Endodermal cell (in vitro differentiated cells): ENCODE measurements at places on chromosomes 4 and X. TPM values are rescaled to one million over a fixed set of nuclear protein-coding genes. Genes with fewer than 3 reads are reported as not detected.

The LRP2BP gene
- 1.7 TPM in 1 of 3 replicates, not detected in the others for total RNA-seq

The SMIM31 gene
- total RNA-seq: not detected in 2 replicates

GRCh38 chrX:9071031-9071650 is 37.2 kb upstream of the FAM9B start:
- DNase-seq: no peak
- no peak overlapping the region for H3K27ac ChIP-seq
- H3K27me3 ChIP-seq: no peaks in the 10 kb centered on the region
- no peak overlapping the region for H3K4me3 ChIP-seq

DNA sequence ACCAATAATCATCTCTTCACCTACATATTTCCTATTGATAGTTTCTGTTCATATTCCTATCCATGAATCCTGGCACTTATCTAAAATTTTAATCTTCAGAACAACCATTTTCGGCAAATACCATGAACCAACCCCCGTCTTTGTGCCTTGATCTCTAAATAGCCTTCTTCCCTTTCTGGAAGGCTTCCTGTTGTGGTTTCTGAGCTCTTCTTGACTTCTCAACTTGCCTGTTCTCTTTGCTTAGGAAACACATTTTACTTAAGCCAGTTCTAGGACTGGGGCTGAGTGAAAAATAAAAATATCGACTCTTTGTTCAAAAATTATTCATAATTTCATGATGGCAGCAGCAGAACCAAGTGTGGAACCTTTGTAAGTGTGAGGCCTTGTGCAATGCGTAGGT is 882.4 kb downstream of the C4orf33 start:
- no peak for DNase-seq
- no peaks in the 10 kb centered on the region for H3K36me3 ChIP-seq
- H3K27me3 ChIP-seq: no peaks in the 10 kb centered on the region
- no peak overlapping the region for H3K27ac ChIP-seq

DNA sequence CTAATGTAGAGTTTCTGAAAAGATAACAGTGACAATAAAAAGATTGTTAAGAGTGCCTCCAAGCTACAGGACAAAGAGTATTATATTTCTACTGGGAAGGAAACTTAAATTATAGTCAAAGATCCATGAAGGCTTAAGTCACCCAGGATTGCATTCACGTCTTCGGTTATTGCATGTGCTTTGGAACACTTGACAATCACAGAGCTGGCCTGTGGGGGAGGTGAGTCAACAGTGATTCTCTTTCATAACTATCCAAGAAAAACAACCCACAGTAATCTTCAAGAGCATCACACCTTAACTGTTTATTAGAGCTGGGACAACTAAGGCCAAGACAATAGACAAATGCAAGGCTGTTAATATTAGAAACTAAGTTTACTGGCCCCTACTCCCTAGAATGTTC is 40.3 kb downstream of the PDGFC start:
- no peak overlapping the region for H3K27ac ChIP-seq
- H3K4me1 ChIP-seq: no peaks in the 10 kb centered on the region
- no peaks in the 10 kb centered on the region for H3K27me3 ChIP-seq
- DNase-seq: no peak
- H3K4me3 ChIP-seq: no peak overlapping the region

The FAM236B gene
- not detected in 3 replicates for total RNA-seq

The GPC3 gene
- total RNA-seq: 14.3 to 39.5 TPM (median 34.7 TPM) in 3 replicates

DNA sequence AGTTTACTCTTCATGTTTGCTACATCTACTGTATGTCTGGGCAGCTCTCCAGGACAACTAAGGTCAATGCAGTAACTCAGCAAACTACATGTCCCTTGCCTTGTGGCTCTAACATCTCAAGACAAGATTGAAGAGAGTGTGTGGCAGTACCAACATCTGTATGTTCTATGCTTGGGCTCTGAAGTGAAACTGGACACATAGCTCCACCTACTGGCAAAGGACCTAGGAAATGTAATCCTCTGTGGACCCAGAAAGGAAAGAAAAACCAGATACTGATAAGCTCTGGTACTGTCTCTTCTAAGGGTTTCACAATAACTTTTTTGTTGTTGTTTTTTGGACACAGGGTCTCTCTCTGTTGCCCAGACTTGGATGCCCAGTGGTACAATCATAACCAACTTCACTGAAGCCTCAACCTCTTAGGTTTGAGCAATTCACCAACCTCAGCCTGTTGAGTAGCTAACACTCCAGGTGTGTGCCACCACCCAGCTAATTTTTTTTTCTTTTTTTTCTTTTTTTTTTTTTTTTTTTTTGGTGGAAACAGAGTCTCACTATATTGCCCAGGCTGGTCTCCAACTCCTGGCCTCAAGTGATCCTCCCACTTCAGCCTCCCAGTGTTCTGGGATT is 64.1 kb downstream of the QDPR start:
- no peak overlapping the region for H3K27ac ChIP-seq
- H3K36me3 ChIP-seq: no peaks in the 10 kb centered on the region
- no peak overlapping the region for H3K4me3 ChIP-seq
- H3K27me3 ChIP-seq: no peaks in the 10 kb centered on the region

- H3K27me3 ChIP-seq: no peaks in the 10 kb centered on the region
- H3K36me3 ChIP-seq: no peaks in the 10 kb centered on the region
- H3K4me3 ChIP-seq: no peak overlapping the region
- H3K4me1 ChIP-seq: no peaks in the 10 kb centered on the region
- no peak for DNase-seq
These were observed 678.3 kb upstream of the NR3C2 start for GRCh38 chr4:149120331-149121022.

DNA sequence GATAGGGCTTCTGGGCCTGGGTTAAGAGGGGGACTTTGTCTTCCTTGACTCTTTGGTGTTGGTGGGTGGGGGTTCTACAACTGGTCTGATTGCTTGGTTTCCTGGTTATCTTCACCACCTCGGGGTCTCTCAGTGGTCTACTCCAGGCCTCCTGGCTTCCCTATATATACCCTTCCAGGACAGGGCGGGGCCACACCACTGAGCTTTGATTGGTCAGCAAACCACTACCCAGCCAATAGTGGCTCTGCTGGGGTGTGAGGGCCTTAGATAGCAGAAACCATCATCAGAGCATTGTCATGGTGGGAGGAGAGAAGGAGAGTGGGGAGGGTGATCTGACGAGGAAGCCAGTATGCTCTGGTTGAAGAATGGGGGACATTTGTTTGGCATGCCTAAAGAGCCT is 14.4 kb upstream of the MAGEA1 start:
- no peak overlapping the region for H3K4me3 ChIP-seq
- no peak for DNase-seq
- H3K4me1 ChIP-seq: no peaks in the 10 kb centered on the region
- no peak overlapping the region for H3K27ac ChIP-seq

DNA sequence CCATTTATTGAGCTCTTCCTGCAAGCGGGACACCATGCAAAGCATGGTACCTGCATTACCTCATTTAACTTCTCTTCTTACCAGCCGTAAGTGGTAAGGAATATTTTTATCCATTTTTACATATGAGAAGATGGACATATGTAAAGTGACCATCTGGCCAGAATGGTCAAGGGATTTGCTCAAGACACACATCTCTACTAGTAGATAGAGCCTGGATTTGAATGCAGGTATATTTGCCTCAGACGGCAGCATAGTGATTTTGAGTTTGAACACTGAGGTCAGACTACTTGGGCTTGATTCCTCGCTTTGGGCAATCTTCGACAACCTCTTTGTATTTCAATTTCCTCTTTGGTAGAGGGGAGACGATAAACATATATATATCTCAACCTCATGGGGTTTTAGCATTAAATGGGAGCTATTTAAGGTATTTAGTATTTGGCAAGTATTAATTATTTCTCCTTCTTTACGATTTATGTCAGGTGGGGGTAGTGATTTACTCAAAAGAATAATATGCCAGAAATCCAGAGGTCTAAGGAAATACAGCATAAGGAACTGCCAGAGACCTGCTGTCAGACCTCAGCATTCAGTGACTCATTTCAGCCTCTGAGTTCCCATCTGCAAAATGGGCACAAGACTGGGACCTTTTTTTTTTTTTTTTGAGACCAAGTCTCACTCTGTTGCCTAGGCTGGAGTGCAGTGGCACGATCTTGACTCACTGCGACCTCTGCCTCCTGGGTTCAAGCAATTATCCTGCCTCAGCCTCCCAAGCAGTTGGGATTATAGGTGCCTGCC is 34.6 kb upstream of the CHRNA9 start:
- no peak overlapping the region for H3K4me3 ChIP-seq
- no peaks in the 10 kb centered on the region for H3K27me3 ChIP-seq
- H3K4me1 ChIP-seq: no peaks in the 10 kb centered on the region
- no peaks in the 10 kb centered on the region for H3K36me3 ChIP-seq

DNA sequence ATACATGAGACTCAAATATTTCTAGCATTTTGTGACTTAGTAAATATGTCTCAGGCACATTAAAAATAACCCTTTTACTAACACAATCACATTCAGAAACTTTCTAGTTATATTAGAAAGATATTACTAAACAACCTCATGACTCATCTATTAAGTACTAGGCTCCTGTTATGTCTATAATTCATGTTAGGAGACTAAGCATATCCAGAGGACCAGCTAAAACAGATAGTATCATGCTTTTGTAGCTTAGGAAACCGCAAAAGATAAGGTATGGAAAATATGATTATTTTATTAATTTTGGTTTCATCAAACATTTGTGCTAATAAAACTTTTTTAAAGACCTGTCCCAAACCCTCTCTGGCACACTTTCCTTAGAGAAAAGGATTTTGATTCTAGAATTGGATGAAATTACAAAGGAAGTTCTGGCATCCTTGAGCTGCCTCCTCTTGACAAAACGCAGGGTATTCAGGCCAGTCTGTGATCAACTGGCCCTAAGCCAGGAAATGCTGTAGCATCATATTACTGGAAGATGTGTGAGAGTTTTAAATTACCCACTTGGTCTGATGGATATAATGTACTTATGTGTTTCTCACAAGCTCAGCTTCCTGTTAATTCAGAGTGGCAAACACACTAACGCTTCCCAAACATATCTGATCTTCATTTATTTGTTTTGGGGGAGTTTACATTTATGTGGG is 60.4 kb downstream of the NRK start:
- DNase-seq: no peak
- no peak overlapping the region for H3K4me3 ChIP-seq
- no peaks in the 10 kb centered on the region for H3K4me1 ChIP-seq
- no peak overlapping the region for H3K27ac ChIP-seq
- no peaks in the 10 kb centered on the region for H3K36me3 ChIP-seq

- H3K4me1 ChIP-seq: no peaks in the 10 kb centered on the region
- no peak overlapping the region for H3K27ac ChIP-seq
These were observed 15.1 kb downstream of the UBE2K start for GRCh38 chr4:39712819-39713607.

- DNase-seq: no peak
- no peaks in the 10 kb centered on the region for H3K4me1 ChIP-seq
- H3K27ac ChIP-seq: no peak overlapping the region
- no peaks in the 10 kb centered on the region for H3K27me3 ChIP-seq
- peaks cover 41% of the 10 kb centered on the region for H3K36me3 ChIP-seq
- H3K4me3 ChIP-seq: peak overlapping the region; percentile 23
These were observed 47.5 kb downstream of the CPE start for GRCh38 chr4:165426331-165426730.
